ENCODE measurements at places on chromosomes 7 and 10. TPM values are rescaled to one million over a fixed set of nuclear protein-coding genes. Genes with fewer than 3 reads are reported as not detected.
A peak's percentile ranks its signal among the peaks of the same experiment; 100 is the strongest.

Gene KIN
- total RNA-seq, result 15.9 TPM

Gene KIF11
- 26.6 TPM for total RNA-seq

Gene GSTO2
- 6.5 TPM for total RNA-seq

- DNase-seq, result no peak
Measured at GRCh38 chr10:15725603-15726002, 5.9 kb upstream of the ITGA8 start.

GRCh38 chr7:156656598-156656997 is 16.0 kb downstream of the RNF32 start:
- DNase-seq, result no peak

DNA sequence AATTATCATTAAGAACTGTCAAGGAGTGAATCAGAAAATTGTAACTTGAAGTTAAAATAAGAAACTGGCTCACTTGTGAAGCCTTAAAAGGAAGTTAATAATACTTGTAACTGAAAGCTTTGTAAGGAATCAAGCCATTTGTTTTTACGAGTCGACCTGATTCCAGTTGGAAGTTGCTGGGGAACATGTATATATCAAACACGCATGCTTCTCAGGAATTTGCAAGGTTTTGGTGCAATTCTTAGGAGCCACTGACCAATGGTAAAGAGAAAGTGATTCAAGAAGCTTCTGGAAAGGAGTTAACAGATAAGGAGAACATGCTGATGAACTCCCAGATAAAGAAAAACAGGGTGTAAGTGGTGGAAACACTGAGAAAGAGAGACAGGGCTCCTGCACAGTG is 56.4 kb downstream of the ETV1 start:
- DNase-seq, result no peak

Gene CLRN3
- 0.42 TPM for total RNA-seq

- no peak for DNase-seq
Measured at GRCh38 chr7:87934699-87935383, 790 bp downstream of the ADAM22 start.

DNA sequence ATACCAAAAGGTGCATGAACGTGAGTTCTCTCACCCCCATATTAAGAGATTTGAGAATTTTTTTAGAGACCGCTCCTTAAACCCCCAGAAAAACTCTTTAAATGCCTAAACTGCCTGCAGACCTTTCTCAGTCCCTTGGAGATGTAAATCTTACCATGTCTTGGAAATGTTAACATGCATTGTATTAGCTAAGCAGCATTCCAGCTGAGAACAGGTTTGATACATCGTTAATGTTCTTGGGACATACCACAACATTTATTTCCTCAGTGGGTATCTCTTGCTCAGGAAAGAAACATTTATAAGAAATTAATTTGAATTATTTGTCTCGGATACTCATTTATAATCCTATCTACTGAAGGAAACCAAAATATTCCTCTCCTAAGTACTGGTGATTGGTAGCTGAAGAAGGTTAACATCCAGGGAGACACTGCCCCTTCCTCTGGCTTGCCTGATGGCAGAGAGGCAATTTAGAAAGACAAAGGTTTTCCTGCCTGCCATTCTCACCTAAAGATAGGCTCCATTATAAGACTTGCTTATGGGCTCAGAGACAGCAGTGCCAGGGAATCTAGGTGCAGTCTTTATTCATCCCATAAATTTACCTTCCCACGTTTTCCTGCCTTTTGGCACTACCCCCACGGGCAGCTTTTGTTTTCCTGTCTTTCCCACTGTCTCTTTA is 141.2 kb downstream of the COBL start:
- DNase-seq, result no peak

Gene DHTKD1
- total RNA-seq, result 25.0 TPM

DNA sequence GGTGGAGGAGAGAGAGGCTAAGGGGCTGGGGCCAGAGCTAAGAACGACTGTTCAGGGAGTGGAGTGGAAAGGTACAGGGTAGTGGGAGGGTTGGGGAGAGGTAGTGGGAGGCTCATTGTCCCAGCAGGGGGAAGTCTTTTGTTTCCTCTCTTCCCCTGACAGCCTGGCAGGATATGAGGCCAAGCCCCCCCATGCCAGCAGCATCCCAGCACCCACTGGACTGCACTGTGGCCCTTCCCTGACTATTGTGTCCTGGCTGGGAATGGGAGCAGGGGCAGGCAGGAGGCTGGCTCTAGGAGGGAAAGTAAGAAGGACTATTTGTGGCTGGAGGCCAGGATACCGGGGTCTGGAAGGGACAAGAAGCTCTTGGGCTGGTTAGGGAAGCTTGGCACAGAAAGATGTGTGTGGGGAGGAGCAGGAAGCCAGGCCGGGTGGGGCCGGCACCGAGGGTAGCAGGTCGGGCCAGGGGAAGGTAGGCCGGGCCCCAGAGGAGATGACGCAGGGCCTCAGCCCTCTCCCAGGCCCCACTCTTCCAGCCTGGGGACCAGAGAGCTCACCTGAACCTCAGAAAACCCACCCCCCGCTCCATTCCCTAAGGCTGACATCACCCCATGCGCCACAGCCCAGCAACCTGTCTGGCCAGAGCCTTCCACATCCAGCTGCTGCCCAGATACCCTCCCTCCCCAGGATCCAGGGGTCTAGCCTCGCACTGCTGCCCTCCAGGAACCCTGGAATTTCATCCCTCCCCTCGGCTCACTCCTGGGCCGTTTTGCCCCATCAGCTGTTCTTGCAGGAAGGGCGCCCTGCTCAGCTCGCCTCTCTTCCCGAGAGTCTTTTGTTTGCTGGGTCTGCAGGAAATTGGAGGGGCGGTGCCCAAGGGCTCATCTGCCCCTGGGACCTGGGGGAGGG is 8.8 kb upstream of the EPHB4 start:
- no peak for DNase-seq

GRCh38 chr7:94394109-94394436 is 622 bp upstream of the COL1A2 start:
- no peak for DNase-seq

GRCh38 chr10:125633517-125633999 is 49.4 kb downstream of the TEX36 start:
- DNase-seq, result peak; percentile 28

- no peak for DNase-seq
Measured at GRCh38 chr7:28316489-28316888, 95.8 kb upstream of the CREB5 start.

- DNase-seq, result no peak
Measured at GRCh38 chr7:31071645-31072029, 19.5 kb downstream of the ADCYAP1R1 start.

GRCh38 chr10:97230146-97230545 is 44.4 kb upstream of the SLIT1 start:
- DNase-seq, result no peak

- DNase-seq, result no peak
Measured at GRCh38 chr7:155861480-155861868, 49.2 kb upstream of the SHH start.

GRCh38 chr7:106187613-106188350 is 75.7 kb upstream of the SYPL1 start:
- no peak for DNase-seq

- DNase-seq, result no peak
Measured at GRCh38 chr10:131214521-131215244, 96.8 kb downstream of the TCERG1L start.

DNA sequence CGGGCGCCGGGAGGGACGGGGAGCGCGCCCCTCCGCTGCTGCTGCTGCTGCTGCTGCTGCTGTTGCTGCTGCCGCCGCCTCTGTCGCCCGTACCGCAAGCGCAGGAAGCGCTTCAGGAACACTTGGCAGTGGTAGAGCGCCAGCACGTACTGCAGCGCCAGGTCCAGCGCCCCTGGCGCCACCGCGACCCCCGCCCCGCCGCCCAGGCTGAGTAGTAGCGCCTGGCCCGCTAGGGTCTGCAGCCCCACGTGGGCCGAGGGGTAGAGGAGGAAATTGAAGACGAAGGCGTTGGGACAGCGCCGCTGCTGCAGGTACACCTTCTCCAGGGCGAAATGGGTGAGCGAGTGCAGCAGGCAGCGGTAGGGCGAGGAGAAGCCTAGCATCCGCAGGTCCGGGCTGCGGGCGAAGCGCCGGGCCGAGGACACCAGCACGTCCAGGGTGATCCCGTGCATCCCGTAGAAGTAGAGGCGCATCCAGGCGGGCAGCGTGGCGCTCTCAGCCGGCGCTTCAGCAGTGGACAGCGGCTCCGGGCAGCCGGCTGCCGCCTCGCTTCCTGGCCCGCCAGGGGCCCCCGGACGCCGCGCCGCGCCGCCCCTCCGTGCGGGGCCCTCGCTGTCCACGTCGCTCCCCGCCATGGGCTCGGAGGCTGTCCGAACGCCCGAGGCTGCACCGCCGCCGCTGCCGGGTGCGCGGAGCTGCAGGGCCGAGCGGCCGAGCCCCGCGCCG is at the start of gene TMEM229A:
Gene TMEM229A, minus strand, starts transcription at position 699 of the 726 bp plus-strand sequence. Its CDS starts 64 bp downstream, at position 635.
- DNase-seq, result no peak

Measured in urinary bladder (tissue), 4 donors.